ENCODE measurements at places on chromosomes 5 and 9.

DNA sequence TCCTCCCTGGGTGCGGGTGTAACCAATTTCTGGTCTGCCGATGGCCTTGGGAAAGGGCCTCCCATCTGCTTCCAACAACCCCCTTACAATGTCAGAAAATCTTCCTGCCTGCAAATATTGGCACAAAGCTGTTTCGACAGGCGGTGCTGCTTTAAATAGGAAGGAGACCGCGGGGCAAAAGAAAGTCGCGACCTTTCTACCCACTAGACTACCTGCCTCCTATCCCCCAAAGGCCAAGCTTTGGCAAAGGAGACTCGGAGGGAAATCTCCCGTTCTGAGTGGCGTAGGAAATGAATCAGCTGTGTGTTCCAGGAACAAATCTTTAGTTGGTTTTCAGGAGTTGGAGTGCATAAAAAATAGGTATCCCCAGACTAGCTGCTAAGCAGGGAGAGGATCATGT lies 36.8 kb upstream of the NFIB start:
- no peak for DNase-seq

- DNase-seq = no peak
Observed at GRCh38 chr5:171593976-171594375, 174.5 kb downstream of the FGF18 start.

DNA sequence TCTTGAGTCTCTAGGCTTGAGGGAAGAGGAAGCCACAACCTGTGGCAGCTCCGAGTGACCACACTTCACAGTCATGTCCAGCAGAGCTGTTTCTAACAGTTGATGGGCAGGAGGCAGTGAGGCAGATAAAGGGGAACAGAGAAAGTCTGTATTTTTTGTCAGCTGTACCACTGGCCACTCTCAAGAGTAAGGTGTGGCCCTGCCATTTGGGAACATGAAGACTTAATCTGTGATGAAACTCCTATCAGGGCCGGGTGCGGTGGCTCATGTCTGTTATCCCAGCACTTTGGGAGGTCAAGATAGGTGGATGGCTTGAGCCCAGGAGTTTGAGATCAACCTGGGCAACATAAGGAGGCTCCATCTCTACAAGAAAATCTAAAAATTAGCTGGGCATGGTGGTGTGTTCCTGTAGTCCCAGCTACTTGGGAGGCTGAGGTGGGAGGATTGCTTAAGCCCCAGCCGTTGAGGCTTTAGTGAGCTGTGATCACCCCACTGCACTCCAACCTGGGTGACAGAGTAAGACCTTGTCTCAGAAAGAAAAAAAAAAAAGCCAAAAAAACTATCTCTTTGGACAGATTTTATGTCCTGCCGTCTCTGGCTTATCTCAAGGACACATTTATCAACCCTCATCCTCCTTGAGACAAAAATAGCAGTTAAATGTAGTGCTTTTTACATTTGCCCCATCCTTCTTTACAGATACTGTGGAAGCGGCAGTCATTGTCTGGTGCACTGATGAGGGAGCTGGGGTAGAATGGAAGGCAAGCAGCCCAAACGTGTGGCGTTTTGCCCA lies 11.9 kb upstream of the COL15A1 start:
- no peak for DNase-seq

DNA sequence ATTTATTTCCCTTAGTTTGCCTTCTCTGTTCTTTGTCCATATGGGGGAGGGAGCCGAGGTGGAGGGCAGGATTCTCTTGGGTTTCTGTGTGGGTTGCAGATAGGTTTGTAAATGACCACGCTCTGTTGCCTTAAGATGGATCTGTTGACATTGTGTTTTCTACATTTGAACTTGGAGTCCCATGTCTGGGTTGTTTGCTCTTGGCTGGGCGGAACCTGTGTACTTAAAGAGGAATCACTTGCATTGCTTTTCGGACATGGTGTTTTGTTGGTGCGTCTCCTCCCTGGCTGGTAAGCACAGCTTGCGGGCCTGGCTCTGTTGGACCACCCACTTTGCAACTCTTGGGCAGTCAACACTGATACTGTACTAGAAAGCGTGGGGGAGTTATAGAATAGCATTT lies 45.9 kb downstream of the EHMT1 start:
- DNase-seq = no peak

Measured in stimulated activated effector memory CD8-positive, alpha-beta T cell treated with anti-CD3 and anti-CD28 coated beads, Interleukin-12 subunit alpha, Interleukin-12 subunit beta, amount 100 ng/mL, for 72 hours (primary cell).